M059J (cell line): ENCODE measurements at places on chromosomes 1 and 21. TPM values are rescaled to one million over a fixed set of nuclear protein-coding genes. Genes with fewer than 3 reads are reported as not detected.

The POGZ gene
- total RNA-seq = 14.2 and 21.6 TPM in 2 replicates

The CIART gene
- total RNA-seq = 11.4 and 22.2 TPM in 2 replicates

GRCh38 chr1:182093781-182094180 is 32.3 kb upstream of the ZNF648 start:
- no peak for DNase-seq

DNA sequence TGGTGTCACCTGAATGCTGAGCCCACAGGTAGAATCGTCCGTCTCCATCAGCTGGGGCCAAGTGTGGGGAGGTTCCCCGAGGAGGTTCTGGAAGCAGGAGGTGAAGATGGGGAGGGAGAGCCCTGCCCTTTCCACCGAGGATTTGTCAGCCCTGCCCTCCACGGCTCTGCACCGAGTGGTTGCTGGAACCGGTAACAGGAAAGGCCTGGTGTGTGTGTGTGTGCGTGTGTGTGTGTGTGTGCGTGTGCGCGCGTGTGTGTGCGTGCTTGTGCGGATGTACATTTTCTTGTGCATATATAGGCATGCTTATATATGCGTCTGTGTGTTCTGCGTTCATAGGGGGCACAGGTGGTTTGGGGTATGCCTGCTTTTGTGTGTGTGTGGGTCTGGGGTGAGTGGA is 3.5 kb downstream of the NBL1 start:
- DNase-seq = no peak

DNA sequence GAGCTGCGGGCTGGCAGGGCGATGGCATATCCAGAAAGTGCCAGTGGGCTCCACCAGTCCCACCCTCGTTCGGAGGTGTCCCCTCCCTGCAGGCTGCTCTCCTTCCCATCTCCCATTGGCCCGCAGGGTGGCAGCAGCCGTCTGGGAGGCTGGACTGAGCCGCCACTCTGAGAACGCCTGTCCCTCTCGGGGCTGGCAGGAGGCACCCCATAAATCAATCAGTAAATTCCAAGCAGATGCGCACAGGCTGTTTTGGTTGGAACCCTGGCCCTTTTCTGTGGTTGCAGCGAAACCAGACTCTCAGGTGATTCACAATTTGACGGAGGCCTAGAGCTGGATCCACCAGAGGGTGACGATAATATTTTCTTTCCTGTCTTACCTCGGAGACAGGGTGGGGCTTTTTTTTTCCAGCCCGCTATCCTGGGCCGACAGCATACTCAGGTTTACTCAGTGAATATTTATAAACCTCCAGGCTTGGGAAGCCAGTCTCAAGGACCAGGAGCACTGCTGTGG is 99.7 kb downstream of the GLIS1 start:
- peak; percentile 97 for DNase-seq

GRCh38 chr1:204870160-204870912 is at the start of gene NFASC:
NFASC (plus strand) TSS chr1:204870862; CDS start chr1:204944316, 73,454 bp downstream.
- DNase-seq = no peak

DNA sequence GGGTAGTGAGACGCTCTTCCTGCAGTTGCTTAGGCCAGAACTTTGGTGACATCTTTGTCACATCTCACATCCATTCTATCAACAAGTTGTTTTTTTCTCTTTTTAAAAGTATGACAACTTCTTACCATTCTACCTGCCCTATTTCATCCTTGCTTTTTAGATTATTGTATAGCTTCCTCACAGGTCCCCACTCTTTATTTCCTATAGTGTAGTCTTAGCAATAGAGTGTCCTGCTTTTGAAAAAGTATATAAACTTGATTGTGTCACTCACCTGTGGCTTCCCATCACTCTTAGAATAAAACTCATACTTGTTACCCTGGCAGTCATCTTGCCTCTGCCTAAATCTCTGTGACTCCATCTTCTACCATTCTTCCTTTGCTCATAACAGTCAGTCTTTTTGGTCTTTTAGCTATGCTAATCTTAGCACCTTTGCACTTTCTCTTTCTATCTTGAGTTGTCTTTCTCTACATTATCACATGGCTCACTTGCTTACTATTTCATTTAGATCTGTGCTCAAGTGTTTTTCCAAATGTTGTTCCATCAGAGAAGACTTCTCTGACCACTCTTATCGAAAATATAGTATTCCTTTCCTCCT is 9.5 kb downstream of the CDC73 start:
- no peak for DNase-seq

- DNase-seq = peak; percentile 19
These were observed 53.9 kb downstream of the SYDE2 start for GRCh38 chr1:85146972-85147359.

GRCh38 chr1:161420763-161421455 is 53.2 kb upstream of the CFAP126 start:
- DNase-seq = no peak

DNA sequence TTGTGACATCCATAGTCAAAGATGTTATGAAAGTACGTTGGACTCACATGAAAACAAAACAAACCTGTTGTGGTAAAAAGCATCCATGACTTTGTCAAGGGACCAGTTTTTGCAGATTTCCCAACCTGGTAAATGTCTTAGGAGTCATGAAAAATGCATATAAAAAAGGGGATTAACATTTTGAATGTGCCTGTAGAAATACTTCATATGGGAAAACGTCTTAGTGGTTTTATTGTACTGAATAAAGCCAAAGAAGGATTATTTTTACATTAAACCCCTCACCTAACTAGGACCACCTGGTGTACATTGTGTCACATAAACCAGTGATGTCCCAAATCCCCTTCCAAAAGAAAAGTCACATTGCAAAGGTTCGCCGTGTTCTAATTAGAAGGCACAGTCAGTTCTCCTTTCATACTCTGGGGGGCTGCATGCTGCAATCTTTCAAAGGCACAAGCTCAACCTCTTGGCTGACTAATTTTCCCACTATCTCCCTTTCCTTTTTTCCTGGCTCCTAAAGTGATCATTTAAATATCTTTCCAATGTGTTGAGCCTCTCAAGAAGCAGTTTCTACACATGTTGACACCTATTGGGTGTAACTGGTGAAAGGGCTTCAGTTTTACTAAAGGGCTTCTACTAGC is 119.8 kb upstream of the SPAG17 start:
- peak; percentile 15 for DNase-seq

- no peak for DNase-seq
These were observed 105.3 kb upstream of the CLDN14 start for GRCh38 chr21:36584980-36585940.
